ENCODE measurements at places on chromosomes 5 and 9. TPM values are rescaled to one million over a fixed set of nuclear protein-coding genes. Genes with fewer than 3 reads are reported as not detected.

The C9orf153 gene
- 0.98 TPM for polyA plus RNA-seq

The ADGRD2 gene
- polyA plus RNA-seq: not detected

The FKTN gene
- polyA plus RNA-seq: 34.4 TPM

The IL13 gene
- polyA plus RNA-seq: not detected

The CD72 gene
- not detected for polyA plus RNA-seq

The POU5F2 gene
- 0.14 TPM for polyA plus RNA-seq

The WHRN gene
- polyA plus RNA-seq: not detected

The SIT1 gene
- polyA plus RNA-seq: not detected

The SLC12A2 gene
- polyA plus RNA-seq: 28.6 TPM

The SLCO4C1 gene
- 0.90 TPM for polyA plus RNA-seq

The DCP2 gene
- polyA plus RNA-seq: 13.6 TPM

The SOX30 gene
- polyA plus RNA-seq: 0.95 TPM

The FGF1 gene
- polyA plus RNA-seq: 4.4 TPM

The CCNJL gene
- polyA plus RNA-seq: 0.36 TPM

The SLC6A3 gene
- polyA plus RNA-seq: not detected

The ALDOB gene
- polyA plus RNA-seq: not detected

The C9orf50 gene
- not detected for polyA plus RNA-seq

The LECT2 gene
- polyA plus RNA-seq: not detected

The GRXCR2 gene
- polyA plus RNA-seq: not detected

The CNTNAP3 gene
- polyA plus RNA-seq: 0.73 TPM

The BHMT gene
- not detected for polyA plus RNA-seq

The EEIG1 gene
- polyA plus RNA-seq: 4.2 TPM

The TMEM232 gene
- 6.6 TPM for polyA plus RNA-seq

The ANXA2R gene
- 0.28 TPM for polyA plus RNA-seq

The SPINK7 gene
- polyA plus RNA-seq: not detected

The CDO1 gene
- 40.0 TPM for polyA plus RNA-seq

The SYK gene
- not detected for polyA plus RNA-seq

The NTNG2 gene
- polyA plus RNA-seq: 0.13 TPM

The RASGRF2 gene
- 5.1 TPM for polyA plus RNA-seq

The BOD1 gene
- 23.2 TPM for polyA plus RNA-seq

The TRAF1 gene
- polyA plus RNA-seq: not detected

The ARHGEF37 gene
- polyA plus RNA-seq: 1.1 TPM

The GAPT gene
- polyA plus RNA-seq: not detected

Data from Purkinje cell (primary cell).